ENCODE measurements at places on chromosomes 7 and 10. TPM values are rescaled to one million over a fixed set of nuclear protein-coding genes. Genes with fewer than 3 reads are reported as not detected.

DNA sequence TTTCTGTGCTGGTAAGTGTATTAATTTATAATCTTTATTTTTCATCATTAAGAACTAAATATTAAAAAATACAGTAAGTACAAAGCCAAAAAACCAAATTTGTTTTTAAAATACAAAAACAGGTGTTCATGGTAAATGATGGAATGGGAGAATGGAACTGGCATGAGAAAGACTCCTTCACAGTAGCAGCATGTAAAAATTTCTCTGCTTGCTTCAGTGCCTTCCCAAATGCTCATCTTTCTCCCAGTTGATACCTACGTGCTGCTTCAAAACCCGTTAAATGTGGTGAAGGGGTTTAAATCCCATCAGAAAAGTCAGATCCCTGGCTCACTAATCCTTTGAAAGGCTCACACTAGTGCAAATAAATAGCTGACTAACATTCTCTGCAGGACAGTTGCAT is 4.2 kb downstream of the RNF133 start:
- no peaks in the 10 kb centered on the region for H3K27me3 ChIP-seq
- H3K4me1 ChIP-seq: no peaks in the 10 kb centered on the region

- no peak overlapping the region for H3K4me3 ChIP-seq
- peak overlapping the region; percentile 59 for H3K27ac ChIP-seq
- H3K27me3 ChIP-seq: no peaks in the 10 kb centered on the region
- H3K36me3 ChIP-seq: no peaks in the 10 kb centered on the region
- H3K4me1 ChIP-seq: peaks cover 13% of the 10 kb centered on the region
Measured at GRCh38 chr7:95989301-95989700, 216.9 kb downstream of the DYNC1I1 start.

DNA sequence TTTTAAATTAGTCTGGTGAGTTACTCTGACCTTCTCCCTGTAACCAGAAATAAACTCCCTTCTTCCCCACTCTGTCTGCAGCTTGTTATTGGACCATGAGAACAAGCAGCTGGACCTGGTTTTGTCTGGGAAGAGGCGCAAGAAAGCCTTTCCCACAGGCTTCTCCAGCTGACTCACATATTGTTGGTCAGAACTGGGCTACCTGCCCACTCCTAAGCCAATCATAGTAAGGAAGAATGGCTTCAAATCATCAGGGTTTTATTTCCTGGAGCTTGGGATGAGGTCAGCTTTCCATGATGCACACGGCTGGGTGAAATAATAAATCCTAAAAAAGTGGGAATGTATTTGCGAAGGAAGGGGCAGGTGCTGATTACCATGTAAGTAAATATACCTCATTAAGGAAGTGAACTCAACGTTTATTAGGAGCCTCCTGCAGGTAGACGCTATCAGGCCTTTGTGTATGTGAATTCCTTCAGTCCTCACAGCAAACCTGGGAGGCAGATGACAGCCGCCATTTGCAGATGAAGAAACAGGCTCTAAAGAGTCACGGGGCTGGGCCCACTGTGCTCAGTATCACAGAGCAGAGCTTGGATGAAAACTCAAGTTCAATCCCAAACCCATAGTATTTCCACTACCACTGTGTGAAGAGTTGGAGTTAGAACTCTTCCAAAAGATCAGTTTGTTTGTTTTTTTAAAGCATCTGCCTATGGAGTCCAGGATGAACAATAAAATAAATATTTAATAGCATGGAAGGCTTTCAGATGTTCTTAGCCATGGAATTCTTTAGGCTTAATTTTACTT is 32.8 kb downstream of the IL15RA start:
- DNase-seq: no peak
- H3K36me3 ChIP-seq: no peaks in the 10 kb centered on the region
- no peaks in the 10 kb centered on the region for H3K4me1 ChIP-seq
- H3K27ac ChIP-seq: no peak overlapping the region
- H3K27me3 ChIP-seq: no peaks in the 10 kb centered on the region

GRCh38 chr10:58480321-58480720 is 32.4 kb upstream of the BICC1 start:
- no peaks in the 10 kb centered on the region for H3K27me3 ChIP-seq
- no peak for DNase-seq
- H3K36me3 ChIP-seq: no peaks in the 10 kb centered on the region
- H3K4me1 ChIP-seq: peaks cover 8% of the 10 kb centered on the region
- no peak overlapping the region for H3K4me3 ChIP-seq

ADIRF gene
- 0.49 TPM for total RNA-seq

- no peaks in the 10 kb centered on the region for H3K36me3 ChIP-seq
- DNase-seq: no peak
- no peaks in the 10 kb centered on the region for H3K27me3 ChIP-seq
- H3K4me3 ChIP-seq: no peak overlapping the region
- H3K27ac ChIP-seq: no peak overlapping the region
Measured at GRCh38 chr7:129367349-129367699, 66.9 kb upstream of the STRIP2 start.

GRCh38 chr10:61153771-61154170 is 209.8 kb upstream of the RHOBTB1 start:
- no peak for DNase-seq
- H3K27me3 ChIP-seq: no peaks in the 10 kb centered on the region
- no peaks in the 10 kb centered on the region for H3K36me3 ChIP-seq
- H3K4me1 ChIP-seq: no peaks in the 10 kb centered on the region
- H3K27ac ChIP-seq: no peak overlapping the region

DNA sequence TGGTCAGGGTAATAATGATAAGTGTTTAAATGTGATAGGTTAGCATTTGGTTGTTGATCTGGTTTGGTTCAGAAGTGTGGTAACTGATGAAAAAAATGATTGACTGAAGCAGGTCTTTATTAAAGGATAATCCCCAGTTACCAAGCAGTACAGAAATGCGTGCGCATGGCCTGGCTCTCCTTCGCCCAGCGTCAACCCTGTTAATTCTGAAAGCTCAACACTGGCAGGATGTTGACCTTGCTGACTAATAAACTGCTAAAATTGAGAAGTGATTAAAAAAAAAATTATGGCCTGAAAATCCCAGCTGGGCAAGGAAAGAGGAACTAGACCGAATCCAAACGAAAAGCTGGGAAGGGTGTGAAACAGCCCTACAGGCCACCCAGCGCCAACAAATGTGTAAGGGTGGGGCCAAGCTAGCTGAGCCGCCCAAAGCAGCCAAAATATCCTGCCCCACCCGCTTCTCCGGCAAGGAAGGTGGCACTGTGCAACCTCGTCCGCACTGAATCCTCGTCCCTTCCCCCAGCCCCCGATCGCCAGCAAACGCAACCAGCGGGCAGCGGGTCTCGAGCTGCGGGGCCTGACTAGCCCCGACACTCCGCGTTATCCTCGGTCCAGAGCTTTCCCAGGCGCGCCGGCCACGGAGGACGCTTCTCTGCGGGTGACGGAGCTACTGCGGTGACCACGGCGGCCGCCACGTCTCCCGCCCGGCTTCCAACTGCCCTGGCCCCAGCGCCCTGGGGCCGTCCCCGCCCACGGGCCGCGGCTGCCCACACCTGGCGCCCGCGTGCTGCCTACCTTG is 561 bp downstream of the SHTN1 start:
- H3K4me1 ChIP-seq: peaks cover 17% of the 10 kb centered on the region
- H3K27me3 ChIP-seq: no peaks in the 10 kb centered on the region
- peak overlapping the region; percentile 93 for H3K27ac ChIP-seq
- peak overlapping the region; percentile 69 for H3K4me3 ChIP-seq
- H3K36me3 ChIP-seq: no peaks in the 10 kb centered on the region

GRCh38 chr10:14604181-14605142 is 170.2 kb downstream of the FAM107B start:
- H3K27me3 ChIP-seq: no peaks in the 10 kb centered on the region
- H3K36me3 ChIP-seq: peaks cover 12% of the 10 kb centered on the region
- H3K4me3 ChIP-seq: peak overlapping the region; percentile 49
- peak overlapping the region; percentile 43 for H3K27ac ChIP-seq

- peaks cover 36% of the 10 kb centered on the region for H3K4me1 ChIP-seq
- peak overlapping the region; percentile 1 for H3K4me3 ChIP-seq
- no peak for DNase-seq
- H3K27ac ChIP-seq: no peak overlapping the region
Measured at GRCh38 chr7:16916105-16916639, 34.4 kb upstream of the AGR3 start.

- peak; percentile 51 for DNase-seq
- H3K27me3 ChIP-seq: no peaks in the 10 kb centered on the region
- peaks cover 11% of the 10 kb centered on the region for H3K4me1 ChIP-seq
- no peaks in the 10 kb centered on the region for H3K36me3 ChIP-seq
Measured at GRCh38 chr10:17835688-17836087, 26.5 kb downstream of the MRC1 start.

GRCh38 chr7:2431260-2431867 is 28.0 kb downstream of the CHST12 start:
- H3K4me3 ChIP-seq: no peak overlapping the region
- peak; percentile 59 for DNase-seq
- H3K27me3 ChIP-seq: no peaks in the 10 kb centered on the region

GRCh38 chr10:103582331-103583123 is 89.0 kb downstream of the NEURL1 start:
- H3K27ac ChIP-seq: no peak overlapping the region
- no peak overlapping the region for H3K4me3 ChIP-seq
- DNase-seq: no peak
- H3K36me3 ChIP-seq: no peaks in the 10 kb centered on the region
- no peaks in the 10 kb centered on the region for H3K27me3 ChIP-seq

- H3K27ac ChIP-seq: no peak overlapping the region
- no peaks in the 10 kb centered on the region for H3K4me1 ChIP-seq
- DNase-seq: no peak
Measured at GRCh38 chr7:47225387-47226131, 356.4 kb downstream of the TNS3 start.

TMEM130 gene
- not detected for total RNA-seq

LRMDA gene
- 18.5 TPM for total RNA-seq
